GDM1 (cell line): ENCODE measurements at places on chromosomes 5 and 9.

- no peak for DNase-seq
Measured at GRCh38 chr5:160657622-160658458, 194.2 kb downstream of the ATP10B start.

- no peak for DNase-seq
Measured at GRCh38 chr5:62152394-62153087, 153.5 kb upstream of the KIF2A start.

- no peak for DNase-seq
Measured at GRCh38 chr5:129172580-129172979, 78.0 kb downstream of the ISOC1 start.

DNA sequence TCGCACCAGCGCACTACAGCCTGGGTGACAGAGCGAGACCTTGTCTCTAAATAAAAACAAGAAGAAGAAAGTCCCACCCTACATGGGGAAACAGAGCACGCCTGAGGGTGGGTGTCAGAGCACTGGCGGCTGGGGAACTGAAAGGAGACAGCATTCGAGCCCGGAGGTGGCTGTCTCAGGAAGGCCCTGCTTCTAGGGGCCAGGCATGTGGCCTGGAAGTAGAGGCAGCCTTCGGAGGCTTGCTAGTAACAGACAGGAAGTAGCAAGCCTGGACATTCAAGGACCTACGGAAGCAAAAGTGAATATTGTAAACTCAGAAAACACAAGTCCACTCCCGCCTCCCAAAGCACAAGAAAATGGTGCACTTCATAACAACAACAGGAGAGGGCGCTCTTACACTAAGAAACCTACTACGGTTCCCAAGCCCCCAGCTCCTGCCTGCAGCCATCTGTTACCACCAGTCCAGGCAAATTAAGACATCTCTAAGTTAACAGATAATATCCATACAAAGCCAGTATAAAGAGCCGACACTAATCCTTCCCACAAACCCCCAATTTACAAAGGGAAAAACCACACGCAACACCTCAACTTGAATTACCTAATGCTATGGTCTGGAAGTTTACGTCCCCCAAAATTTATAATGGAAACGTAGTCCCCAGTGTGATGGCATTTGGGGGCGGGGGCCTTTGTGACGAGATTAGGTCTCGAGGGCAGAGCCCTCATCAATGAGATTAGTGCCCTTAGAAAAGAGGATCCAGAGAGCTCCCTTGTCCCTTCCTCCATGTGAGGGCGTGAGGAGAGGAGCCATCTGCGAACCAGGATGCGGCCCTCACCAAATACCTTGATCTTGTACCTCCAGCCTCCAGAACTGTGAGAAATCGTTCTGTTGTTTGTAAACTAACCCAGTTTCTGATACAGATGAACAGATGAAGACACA lies 7.7 kb downstream of the RASGEF1C start:
- peak; percentile 12 for DNase-seq

GRCh38 chr9:137452761-137453642 lies 6.1 kb downstream of the NSMF start:
- no peak for DNase-seq

- no peak for DNase-seq
Measured at GRCh38 chr5:107618242-107618641, 52.5 kb downstream of the EFNA5 start.

GRCh38 chr9:132946631-132947295 lies 2.3 kb upstream of the TSC1 start:
- DNase-seq, result no peak

DNA sequence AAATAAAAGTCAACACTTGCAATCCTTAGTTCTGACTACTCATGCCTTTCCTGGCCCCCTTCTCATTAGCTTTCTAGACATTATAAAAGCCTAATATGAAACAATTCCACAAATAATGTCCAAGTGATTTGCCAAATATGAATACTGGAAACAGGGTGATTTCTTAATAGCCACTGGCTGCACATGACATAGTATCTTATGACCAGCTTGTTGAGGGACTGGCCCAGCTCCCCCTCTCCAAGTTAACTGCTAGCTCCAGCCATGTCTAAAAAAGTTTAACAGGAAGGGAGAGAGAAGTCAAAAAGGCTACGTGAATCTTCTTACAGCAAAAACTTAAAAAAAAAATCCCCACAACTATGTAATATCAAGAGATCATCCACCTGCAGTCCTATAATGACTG lies 1.5 kb downstream of the CERT1 start:
- no peak for DNase-seq

GRCh38 chr9:126500600-126501382 lies 112.9 kb upstream of the LMX1B start:
- DNase-seq, result peak; percentile 45

DNA sequence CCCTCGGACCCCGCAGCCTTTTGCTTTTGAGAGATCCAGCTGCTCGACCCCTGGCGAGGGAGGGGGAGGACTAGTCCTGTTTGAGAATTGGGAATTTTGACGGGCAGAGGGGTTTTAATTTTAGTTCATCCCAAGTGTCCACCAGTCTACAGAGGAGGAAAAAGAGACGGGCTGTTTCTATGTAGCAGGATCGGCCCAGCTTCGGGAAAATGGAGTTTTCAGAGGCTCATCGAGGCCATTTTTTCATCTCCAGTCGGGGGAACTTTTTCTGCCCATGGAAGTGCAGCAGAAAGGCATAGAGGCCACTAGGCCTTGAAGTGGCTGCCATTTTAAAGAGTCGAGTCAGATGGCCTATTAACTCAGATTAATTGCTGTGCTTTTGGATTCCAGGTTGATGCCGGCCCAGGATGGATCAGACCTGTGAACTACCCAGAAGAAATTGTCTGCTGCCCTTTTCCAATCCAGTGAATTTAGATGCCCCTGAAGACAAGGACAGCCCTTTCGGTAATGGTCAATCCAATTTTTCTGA lies 1.2 kb downstream of the NSD1 start:
- DNase-seq, result no peak

GRCh38 chr5:133112026-133112660 lies 60.3 kb downstream of the HSPA4 start:
- no peak for DNase-seq

DNA sequence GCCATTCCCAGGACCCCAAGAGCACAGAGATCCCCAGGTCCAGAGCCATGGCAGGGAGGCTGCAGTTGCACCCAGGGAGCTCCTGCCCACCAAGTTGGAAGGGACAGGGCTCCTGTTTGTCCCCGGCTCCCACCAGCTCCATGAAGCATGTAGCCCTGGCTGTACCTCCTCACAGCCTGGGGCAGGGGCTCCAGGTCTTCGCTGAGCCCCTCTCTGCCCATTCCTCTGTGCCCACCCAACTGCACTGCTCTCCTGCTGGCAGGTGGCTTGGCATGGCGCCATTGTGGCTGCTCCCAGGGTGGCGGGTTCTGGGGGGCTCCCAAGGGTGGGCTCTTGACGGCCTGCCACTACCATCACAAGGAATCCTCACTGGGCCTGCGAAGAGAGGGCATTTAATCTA lies 197.5 kb upstream of the DAB2 start:
- DNase-seq, result no peak

DNA sequence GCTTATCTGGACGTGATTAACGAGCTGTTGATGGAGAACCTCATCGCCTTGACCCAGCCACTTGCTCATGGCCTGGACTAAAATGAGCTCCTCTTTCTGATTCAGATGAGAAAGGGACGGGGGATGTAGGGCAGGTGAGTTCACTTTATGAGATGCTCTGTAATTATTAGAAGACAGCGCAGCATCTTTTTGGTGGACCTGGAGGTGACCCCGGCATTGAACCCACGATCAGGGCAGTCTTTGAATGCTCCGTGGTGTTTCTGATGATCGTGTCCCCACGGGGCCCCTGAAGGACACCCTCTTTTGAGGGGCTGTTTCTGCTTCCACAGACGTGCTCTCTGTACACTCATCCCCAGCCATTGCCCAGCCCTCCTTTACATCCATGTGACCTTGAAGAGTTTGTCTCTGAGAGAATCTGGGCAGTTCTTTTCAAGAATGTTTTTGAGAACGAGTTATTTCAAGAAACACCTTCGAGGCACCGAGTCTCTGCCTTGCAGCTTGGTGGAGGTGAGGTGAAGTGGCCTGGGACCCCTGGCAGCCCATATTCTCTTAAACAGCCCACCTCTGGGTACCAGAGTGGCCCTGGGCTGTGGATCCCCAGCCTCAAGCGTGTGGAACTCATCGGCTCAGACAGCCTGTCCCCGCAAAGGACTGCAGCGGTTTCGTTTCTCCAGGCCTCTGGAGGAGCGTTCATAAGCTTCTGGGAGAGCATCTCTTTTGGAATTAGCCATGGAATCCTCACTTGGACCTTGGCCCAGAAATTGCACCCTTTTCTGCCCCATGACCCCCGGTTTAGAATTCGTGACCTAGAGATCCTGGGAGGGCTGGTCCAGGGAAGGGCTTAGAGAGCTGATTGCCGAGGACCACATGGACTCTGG lies 50.3 kb downstream of the COL5A1 start:
- no peak for DNase-seq

- no peak for DNase-seq
Measured at GRCh38 chr5:143923634-143924266, 111.8 kb downstream of the HMHB1 start.

- no peak for DNase-seq
Measured at GRCh38 chr5:133690746-133691145, 78.4 kb upstream of the FSTL4 start.

GRCh38 chr5:55081541-55081940 lies 20.9 kb upstream of the GZMA start:
- DNase-seq, result no peak

- no peak for DNase-seq
Measured at GRCh38 chr5:171989276-171989675, 17.2 kb downstream of the FBXW11 start.

GRCh38 chr9:32704343-32704742 lies 68.9 kb upstream of the TAF1L start:
- no peak for DNase-seq

- DNase-seq, result no peak
Measured at GRCh38 chr9:8718121-8718725, 918.6 kb upstream of the DMAC1 start.

DNA sequence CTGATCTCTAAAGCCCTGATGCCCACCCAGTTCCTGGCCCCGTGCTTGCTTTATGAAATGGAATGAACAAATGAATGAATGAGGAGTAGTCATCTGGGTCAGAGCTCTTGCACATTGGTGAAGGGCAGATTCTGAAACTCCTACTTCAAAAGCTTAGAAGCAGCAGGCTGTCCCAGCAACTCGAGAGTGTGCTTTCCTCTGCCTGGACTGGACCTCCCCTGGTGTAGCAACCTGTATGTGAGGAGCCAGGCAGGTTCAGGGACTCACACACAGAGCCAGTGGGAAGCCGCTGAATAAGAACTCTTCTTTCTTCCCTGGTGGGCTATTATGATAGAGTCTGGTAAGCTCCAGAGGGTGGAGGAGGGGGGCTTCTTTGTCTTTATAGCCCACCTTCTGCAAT lies 396.4 kb downstream of the CDK5RAP2 start:
- no peak for DNase-seq

DNA sequence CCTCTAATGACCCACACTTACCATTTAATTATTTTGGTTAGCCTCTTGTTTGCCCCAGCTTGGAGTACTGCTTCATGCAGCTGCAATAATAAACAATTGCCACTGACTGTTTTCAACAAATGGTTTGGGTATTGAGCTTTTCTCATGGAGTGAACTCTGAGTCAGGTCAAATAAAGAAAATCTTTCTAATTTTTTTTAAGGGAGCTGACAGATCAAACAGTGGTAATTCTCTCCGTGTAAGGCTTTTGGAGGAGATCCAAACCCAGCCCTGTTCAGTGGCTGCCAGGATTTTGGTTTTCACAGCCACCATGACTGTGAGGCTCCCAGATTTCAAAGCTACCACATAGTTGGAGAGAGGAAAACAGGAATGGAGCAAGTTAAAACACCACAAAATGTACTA lies 110.7 kb upstream of the EFNA5 start:
- no peak for DNase-seq

DNA sequence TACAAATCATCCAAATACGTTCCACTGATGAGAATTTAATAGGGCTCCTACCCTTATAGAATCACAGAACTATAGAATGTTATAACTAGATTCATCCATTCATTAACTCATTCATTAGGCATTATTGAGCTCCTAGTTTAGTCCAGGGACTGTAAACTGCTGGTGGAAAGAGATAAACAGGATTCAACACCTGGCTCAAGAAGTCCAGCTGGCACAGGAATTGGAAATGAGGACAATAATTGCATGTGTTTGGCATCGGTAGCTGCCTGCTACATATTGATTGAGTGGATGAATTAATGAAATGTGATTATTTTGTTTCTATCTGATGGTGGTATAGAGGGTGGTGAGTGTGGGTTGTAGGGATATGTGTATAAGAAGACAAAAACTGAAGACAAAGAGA lies 100.8 kb upstream of the TLE1 start:
- DNase-seq, result no peak

- no peak for DNase-seq
Measured at GRCh38 chr5:54063817-54064216, 246.6 kb downstream of the ARL15 start.

DNA sequence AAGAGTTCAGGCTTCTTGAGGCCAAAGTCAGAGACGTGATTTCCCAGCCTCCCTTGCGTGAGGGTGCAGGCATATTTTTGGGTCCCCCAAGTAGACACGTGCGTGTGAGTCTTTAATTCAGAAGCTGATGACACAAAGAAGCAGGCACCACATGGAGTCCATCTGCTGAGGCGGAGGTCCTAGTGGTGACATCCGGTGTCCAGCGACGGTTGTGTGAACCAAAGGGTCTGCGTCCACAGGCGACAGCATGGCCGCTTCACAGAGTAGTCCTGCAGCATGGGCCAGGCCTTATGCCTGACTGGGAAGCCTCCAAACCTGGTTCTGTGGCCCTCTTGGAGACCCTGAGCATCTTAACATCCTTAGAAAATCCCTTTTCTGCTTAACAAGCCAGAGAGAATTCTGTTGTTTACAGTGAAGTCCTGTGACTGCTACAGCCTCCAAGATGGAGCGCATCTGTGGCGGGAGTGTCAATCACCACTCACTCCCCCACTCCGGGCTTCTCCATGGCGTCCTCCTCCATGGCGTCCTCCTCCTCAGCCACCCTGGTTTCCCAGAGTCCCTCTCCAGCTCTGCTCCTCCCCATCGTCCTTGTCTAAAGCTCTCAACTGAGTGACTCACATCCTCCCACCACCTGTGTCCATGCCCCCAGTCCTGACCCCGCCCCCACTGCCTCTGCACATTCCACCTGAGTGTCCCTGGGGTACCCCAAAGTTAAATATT lies 133.8 kb downstream of the PAX5 start:
- no peak for DNase-seq

GRCh38 chr9:91127653-91128052 lies 234.1 kb downstream of the AUH start:
- DNase-seq, result no peak

DNA sequence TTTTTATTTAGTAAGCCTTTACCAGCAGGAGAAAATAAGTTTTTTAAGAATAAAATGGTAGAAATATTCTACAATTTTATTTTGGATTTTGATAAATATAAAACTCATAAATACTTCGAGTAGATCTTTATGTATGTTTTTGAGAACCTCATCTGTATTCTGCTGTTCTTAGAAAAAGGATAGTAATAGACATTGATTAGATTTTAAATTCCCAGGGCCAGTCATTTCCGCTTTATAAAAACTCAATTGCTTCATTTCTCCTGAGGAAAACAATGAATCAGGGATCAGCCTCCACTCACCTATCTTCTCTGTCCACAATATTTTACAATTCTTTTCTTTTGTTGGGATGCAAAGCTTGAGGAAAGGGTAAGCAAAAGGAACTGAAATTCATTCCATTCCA lies 1983.5 kb upstream of the C9orf72 start:
- no peak for DNase-seq

GRCh38 chr5:168903061-168903460 lies 323.9 kb upstream of the PANK3 start:
- DNase-seq, result no peak
